AML-193 (cell line): ENCODE measurements at places on chromosomes 12 and 14.
A peak's percentile ranks its signal among the peaks of the same experiment; 100 is the strongest.

DNA sequence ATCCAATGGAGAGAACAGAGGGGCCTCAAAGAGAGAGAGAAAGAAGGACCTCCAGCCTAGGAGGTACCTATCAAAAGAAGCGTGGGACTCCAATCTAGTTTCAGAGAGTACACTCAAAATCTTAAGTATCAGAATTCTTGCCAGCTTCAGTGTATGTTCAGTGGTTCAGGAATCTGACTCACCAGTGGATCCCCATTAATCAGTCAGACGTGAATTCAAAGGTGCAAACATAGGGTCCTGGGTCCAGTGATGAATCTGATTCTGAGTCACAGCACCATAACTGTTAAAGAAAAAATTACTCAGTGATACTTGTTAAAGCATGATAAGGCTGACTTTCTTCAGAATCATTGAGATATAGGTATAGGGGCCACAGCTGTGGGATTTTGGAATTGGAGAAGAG lies 33.2 kb downstream of the ETNK1 start:
- DNase-seq = no peak

GRCh38 chr12:55737581-55738122 lies 5.3 kb upstream of the GDF11 start:
- no peak for DNase-seq

DNA sequence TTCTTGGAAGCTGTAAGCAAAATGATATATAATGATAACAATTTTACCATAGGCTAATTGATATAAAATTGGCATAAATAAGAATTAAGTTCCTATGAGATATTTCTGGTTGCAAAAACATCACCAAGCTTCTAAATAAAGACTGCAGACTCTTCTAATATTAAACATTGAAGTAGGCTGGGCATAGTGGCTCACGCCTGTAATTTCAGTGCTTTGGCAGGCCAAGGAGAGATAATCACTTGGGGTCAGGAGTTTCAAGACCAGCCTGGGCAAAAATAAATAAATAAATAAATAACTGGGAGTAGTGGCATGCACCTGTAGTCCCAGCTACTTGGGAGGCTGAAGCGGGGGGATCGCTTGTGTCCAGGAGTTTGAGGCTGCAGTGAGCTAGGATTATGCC lies 71.8 kb downstream of the NPAS3 start:
- DNase-seq = no peak

GRCh38 chr14:54730156-54730961 lies 163.4 kb downstream of the SAMD4A start:
- peak; percentile 24 for DNase-seq

DNA sequence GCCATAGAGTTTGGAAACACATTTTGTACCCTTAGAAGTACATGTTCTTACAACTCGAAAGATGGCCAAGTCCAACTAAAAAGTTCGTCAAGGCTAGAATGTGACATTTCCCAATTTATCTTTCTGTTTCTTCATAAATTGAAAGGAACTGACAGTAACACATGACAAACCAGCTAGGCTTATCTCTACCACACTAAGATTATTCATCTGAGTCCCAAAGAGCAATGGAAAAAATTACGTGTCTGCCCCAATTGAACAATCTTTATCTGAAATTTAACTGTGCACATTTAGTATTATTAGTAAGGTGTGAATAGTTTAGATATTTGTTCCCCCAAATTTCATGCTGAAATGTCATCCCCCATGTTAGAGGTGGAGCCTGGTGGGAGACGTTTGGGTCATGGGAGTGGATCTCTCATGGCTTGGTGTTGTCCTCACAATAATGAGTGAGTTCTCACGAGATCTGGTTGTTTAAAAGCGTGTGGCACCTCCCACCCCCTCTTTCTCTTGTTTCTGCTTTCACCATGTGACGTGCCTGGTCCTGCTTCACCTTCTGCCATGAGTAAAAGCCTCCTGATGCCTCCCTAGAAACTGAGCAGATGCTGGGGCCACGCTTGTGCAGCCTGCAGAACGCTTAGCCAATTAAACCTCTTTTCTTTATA lies 13.3 kb downstream of the CPM start:
- DNase-seq = no peak

DNA sequence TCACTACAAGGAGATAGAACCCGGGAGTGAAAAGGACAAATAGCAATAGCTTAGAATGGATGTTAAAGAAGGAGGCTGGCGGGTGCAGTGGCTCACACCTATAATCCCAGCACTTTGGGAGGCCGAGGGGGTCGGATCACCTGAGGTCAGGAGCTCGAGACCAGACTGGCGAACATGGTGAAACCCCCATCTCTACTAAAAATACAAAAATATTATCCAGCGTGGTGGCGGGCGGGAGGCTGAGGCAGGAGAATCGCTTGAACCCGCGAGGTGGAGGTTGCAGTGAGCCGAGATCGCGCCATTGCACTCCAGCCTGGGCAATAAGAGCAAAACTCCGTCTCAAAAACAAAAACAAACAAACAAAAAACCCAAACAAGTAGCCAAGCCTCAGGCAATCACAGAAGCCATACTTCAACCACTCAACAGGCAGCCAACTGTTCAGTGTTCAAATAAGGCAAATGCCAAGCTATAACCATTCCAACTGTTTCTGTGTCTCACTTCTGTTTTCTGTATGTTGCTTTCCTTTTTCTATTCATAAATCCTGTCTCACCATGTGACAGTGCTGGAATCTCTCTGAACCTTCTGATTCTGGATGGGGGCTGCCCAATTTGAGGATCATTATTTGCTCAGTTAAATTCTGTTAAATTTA lies 3.9 kb upstream of the SPTLC2 start:
- DNase-seq = no peak

DNA sequence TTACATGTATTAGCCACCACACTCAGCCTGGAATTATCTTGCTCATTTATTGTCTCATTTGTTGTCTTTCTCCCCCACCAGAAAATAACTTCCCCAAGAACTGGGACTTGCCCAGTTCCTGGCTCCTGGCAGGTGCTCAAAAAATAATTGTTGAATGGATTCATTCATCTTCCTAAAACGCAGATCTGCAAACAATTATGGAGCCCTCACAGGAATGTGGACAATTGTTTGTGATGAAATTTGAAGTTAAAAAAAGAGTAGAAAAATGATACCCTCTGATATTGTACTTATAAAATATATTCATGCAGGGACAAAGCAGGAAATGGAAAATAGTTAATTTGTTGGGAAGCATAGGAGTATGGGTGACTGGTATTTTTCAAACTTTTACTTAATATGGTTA lies 60.7 kb upstream of the MAP1LC3B2 start:
- DNase-seq = no peak

- DNase-seq = no peak
Measured at GRCh38 chr12:28367993-28368392, 177.7 kb downstream of the CCDC91 start.

DNA sequence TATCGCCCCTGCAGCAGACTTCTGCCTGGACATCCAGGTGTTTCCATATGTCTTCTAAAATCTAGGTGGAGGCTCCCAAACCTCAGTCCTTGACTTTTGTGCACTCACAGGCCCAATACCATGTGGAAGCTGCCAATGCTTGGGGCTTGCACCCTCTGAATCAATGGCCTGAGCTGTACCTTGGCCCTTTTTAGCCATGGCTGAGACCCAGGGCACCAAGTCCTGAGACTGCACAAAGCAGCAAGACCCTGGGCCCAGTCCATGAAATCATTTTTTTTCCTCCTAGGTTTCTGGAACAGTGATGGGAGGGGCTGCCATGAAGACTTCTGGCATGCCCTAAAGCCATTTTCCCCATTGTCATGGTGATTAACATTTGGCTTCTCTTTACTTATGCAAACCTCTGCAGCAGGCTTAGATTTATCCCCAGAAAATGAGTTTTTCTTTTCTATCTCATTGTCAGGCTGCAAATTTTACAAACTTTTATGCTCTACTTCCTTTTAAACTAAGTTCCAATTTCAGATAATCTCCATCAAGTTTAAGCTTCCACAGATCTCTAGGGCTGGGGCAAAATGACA lies 1445.8 kb upstream of the FLRT2 start:
- no peak for DNase-seq

DNA sequence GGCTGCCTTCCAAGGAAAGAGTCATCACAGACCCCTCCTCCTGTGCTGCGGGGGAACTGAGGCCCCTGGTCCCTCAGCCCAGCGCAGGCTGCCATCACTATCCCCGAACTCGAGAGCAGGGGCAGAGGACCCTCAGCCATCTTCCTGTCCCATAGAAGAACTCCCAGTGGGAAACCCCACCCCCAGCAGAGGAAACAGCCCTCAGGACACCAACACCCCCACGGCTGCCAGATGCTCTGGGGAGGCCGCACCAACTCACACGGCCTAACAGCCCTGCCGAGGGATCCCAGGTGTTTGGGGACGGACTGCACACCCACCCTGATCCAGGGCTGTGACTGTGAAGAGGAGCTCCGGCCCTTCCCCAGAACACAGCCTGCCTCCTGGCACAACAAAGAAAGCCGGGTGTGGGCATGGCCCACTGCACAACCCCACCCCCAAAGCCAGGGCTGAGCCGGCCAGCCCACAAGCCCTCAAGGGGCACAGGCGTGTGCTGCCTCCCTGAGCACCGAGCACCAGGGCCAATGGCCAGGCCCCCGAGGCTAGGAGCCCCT lies 16.3 kb upstream of the C14orf180 start:
- DNase-seq = no peak

- DNase-seq = no peak
Measured at GRCh38 chr12:115257791-115258190, 573.8 kb upstream of the TBX3 start.

DNA sequence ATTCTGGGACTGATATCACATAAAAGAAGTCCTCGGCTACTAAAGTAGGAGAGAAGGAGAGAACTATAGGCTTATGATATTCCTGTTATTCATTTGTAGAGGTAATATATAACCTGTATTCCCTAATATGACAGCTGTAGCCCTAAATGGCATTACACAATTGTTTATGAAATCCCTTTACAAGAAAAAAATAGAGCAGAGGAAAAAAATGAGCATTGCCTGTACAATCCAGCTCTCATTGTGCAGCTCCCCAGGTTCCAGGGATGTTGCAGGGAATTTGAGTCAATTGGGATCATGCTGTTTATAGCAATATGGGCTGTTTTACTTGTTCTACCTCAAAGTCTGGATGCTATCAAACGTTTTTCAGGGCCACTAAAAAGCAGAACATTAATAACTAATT lies 173.1 kb downstream of the APAF1 start:
- DNase-seq = no peak

DNA sequence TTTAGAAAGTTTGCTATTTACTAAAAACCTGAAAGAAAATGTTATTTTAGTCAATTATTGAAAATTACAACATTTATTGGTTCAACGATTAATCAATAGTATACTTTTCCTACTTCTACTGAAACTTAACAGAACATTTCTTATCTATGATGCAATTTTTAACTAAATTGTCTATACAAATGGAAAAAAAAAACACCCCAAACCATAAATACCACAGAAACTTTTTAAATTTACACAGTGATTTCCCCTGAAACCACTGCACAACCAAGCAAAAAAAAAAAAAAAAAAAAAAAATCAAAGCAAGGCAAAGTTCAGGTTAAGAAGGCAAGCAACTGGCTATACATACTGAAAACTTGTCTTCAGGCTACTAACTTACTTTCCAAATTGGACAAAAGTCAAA lies 71.9 kb upstream of the POC1B start:
- no peak for DNase-seq

GRCh38 chr12:118611295-118611694 lies 234.9 kb downstream of the SUDS3 start:
- no peak for DNase-seq

GRCh38 chr14:32217301-32217700 lies 14.2 kb upstream of the RNU6-8 start:
- DNase-seq = no peak

DNA sequence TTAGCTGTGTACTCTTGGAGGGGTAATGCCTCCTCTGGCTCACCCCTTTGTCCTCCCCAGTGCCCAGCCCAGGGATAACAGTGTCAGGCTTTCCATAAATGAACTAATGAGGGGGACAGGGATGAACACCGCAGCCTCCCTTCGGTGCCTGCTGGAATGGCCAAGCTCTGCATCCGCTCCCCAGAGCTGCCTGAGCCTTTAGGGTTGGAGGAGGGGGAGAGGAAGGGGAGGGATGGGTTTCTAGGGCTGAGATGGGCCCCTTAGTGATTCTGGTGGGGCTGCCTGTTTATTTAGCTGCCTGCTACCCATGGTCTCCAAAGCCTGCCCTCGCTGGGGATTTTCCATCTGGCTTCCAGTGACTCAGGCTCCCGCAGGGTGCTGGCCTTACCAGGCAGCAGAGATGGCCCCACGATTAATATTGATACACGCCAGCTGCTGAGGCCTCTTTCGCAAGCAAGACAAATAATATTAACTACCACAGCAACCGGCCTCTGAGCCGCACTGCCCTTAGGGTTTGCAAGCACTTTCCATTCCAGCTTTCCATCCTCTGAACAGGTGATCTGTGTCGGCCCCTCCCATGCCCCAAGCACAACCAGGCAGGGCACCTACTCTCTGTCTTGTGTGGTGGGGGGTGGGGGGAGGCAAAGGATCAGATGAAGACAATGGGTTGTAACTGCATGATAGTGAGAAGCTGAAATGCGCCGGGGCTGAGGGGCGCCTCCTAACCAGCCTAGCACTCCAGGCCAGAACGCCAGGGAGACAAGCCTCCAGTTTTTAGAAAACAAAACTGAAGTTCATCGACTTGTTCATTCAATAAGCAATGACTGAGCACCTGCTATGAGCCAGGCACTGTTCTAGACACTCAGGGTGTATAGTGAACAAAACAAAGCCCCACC lies 56.7 kb downstream of the C14orf132 start:
- DNase-seq = no peak

DNA sequence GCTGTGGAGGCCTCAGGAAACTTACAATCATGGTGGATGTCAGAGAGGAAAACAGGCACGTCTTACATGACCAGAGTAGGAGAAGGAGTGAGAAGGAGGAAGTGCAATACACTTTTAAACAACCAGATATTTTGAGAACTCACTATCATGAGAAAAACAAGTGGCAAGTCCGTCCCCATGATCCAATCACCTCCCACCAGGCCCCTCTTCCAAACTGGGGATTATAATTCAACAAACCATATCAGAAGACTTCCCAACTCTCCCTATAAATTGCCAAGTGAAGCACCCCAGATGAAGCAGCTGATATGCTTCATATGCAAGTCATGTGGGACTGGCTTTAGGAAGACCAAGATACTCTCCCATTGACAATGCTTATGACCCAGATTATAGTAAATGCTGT lies 11.6 kb upstream of the ACSM4 start:
- DNase-seq = no peak

DNA sequence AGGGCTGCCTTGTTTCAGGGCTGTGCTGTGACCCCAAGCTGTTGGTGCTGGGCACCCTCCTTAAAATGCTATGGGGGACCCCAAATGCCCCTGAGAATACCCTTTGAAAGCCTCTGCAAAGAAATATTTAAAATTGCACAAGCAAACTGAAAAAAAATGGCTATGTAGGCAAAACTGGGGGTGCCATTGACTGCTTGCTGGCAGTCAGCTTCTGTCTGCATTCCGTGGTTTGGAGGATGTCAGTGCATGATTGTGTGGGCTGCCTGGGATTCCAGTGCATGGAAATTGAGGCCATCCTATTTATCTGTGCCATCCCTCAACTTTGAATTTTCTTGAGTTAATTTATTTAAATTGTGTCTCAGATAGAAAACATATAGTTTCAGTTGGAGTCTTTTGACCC lies 113.7 kb upstream of the RTL1 start:
- DNase-seq = no peak
